Activated CD4-positive, alpha-beta T cell treated with anti-CD3 and anti-CD28 coated beads, Interleukin-10, Interleukin-2, amounts not matched to agents 100 ng/mL and 50 ng/mL, durations not matched to agents 16 hours and 8 hours (primary cell): ENCODE measurements at places on chromosomes 11 and 22.
A peak's percentile ranks its signal among the peaks of the same experiment; 100 is the strongest.

DNA sequence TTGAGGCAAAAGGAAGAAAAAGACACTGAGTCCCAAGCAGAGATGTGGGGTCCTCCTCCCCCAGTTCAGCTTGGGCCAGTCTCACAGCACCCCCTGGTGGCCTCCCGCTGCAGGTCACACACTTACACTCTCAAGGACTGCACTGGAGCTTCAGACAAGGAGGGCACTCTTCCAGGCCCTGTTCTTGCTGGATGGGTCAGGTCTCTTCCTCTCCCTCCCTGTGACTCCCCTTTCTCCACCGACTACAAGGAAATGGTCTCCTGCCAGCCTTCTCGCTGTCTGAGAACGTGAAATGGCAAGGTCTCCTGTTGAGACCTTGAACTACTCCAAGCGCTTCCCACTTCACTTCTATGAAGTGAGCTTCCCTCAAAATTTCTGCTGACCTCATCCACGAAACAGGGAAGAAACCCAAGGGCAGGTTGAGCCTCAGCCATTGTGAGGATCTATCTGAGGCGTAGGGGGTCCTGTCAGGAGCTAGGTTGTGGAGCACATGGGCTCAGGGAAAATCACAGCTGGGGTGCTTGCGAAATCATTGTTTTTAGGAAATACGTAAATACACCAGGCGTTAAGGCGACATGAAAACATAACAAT, 11.2 kb upstream of the IGLL1 start:
- peak; percentile 62 for DNase-seq

DNA sequence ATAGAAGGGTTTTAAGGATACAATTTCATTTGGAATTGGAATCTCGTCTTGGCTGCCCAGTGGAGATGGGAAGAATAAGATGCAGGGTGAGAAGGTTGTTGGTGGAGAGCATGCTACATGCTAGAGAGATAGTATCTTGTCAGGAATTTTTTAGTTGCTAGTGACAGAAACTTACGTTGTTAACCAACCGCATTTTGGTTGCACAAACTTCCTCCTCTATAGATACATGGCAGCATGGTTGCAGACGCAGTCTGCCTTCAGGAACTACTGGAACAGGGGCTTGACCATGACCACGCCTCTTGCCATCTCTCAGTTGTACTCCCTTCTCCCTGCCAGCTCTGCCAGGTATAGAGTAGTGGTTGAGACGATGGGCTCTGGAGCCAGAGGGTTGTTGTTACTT, 13.5 kb upstream of the CCDC90B start:
- DNase-seq: no peak

- DNase-seq: no peak
Observed at GRCh38 chr11:19651653-19652052, 61.0 kb upstream of the NAV2 start.

GRCh38 chr11:82845356-82846353, 54.6 kb downstream of the PRCP start:
- no peak for DNase-seq

DNA sequence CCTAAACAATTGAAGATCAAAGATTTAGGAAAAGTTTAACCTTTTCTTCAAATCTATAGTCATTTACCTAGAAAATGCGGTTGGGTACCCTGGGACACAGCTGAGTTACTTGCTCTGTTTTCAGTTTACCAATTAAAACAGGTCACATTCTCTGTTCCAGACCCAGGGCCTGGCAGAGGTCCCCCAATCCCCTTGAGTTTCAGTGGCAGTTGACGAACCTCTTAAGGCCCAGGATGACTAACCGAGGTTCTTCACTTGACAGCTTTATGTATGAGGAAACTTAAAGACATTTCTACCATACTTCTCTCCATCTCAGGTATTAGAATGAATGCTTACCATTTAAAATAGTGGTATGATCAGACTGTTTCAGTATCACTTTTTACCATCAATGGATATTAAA, 16.3 kb downstream of the LDHAL6A start:
- peak; percentile 80 for DNase-seq

DNA sequence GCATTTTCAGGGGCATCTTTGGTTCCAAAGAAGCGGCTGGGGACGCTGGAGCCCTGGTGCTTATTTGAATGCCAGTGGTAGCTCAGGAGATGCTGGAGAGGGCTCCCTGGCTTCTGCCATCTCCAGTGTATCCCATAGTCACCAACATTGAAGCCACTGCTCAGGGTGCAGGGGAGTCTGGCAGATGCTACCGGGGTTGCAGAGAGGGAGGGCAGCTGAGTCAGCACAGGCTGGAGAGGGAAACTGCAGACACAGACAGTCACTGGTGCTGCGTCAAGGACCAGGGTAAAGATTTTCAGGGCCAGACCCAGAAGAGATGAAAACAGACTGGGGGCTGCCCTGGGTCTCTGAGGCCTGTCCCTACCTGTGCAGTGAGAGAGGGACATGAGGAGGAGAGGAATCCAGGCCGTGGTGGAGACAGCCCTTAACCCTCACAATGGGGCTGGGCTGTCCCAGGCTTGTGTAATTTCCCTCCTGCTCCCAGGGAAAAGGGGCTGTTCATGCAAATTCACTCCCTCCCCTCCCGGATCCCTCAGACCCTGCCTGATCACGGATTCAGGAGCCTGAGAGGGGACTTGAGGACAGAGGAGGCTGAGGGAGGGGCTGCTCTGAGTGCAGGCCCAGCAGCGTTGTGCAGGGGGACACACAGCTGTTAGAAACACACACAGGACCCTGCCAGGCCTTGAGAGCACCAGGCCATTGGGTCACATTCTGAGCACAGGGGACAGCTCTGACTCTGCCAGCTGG, 126.9 kb upstream of the GRK3 start:
- no peak for DNase-seq

DNA sequence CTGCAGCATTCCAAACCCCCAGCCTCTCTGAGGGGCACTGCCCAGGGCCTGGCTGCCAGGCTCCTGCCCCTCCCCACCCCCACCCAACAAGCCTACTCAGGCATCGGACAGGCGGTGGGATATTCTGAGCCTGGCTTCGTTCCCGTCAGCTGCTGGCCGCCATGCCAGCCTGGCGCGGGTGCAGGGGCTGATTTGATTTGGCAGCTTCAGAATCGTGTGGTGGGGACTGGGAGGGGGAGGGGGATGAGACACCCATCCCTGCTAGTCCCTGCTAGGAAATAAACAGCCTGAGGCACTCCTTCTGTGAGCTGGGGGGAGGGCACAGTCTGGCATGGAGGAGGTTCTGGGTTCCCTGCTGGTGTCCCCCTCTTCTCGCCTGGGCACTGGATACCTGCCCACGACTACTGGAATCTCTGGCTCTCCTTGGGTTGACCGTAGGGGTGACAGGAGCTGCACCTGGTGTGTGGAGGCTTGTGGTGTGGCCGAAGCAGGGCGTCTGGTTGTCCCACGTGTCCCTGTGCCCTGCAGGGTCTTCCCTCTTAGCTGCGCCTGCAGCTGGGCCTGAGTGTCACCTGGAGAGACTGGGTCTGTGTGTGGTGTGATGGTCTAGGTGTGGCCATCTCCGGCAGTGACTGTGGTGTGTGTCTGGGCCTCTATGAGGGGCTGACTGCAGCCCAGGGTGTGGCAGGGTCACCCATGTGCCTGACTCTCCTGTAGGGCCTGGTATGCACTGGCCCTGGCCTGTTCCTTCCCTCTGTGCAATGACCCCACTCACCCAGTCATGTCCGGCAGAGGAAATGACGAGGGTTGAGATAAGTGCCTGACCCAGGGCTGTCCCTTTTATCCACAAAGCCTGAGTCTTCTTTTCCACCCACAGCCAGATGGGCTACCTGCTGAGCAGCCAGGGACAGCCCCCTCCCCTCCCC, 42.2 kb downstream of the PDE2A start:
- no peak for DNase-seq

GRCh38 chr22:48711669-48712068, 1116.0 kb downstream of the BRD1 start:
- no peak for DNase-seq

GRCh38 chr11:109731451-109731850, 309.5 kb downstream of the C11orf87 start:
- no peak for DNase-seq

DNA sequence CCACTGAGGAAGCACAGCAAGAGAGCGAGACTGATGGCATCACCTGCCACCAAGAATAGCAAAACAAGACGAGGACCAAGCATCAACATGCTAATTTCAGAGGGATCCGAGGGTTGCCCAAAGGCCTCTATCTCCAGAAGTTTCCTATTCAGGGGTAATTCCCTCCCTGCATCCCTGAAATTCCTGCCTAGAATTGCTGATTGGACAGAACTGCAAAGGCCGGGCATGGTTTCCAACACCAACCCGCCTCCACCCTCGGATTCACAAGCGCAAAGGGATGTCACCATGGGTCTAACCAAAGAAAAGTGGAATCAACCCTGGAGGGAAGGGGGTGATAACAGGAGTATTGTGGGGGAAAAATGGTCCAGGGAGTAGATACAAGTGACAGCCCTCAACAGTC, 28.3 kb upstream of the ETS1 start:
- DNase-seq: no peak

DNA sequence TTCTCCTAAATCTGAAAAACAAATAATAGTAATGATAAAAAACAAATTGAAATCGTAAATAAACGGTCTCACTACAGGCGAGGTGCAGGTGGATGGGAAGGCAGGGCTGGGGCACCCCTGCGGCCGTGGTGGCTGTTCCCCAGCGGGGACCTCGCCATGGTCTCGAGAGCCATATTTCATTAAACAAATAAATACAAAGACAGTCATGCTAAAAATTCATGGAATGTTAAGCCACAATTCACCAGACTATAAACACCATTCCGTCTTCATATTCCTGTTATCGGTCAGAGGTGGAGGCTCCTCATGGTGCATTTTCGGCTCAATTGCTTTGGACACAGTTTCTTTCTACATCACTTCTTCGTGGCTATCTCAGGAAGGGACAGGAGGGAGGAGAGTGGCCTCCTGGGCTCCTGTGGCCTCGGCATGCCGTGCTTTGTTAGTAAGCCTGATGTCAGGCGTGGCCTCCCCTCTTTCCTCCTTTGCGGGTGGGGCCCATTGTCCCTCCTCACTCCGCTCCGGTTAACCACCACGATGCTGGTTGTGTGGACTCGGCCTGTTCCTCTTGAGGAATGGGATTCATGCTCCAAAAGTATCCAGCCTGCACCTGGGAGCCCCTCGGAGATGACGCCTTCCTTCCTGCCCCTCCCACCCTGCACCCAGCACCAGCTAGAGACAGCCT, 16.1 kb upstream of the BRSK2 start:
- no peak for DNase-seq

GRCh38 chr11:75667831-75668450, 897 bp downstream of the MAP6 start:
- DNase-seq: peak; percentile 37

DNA sequence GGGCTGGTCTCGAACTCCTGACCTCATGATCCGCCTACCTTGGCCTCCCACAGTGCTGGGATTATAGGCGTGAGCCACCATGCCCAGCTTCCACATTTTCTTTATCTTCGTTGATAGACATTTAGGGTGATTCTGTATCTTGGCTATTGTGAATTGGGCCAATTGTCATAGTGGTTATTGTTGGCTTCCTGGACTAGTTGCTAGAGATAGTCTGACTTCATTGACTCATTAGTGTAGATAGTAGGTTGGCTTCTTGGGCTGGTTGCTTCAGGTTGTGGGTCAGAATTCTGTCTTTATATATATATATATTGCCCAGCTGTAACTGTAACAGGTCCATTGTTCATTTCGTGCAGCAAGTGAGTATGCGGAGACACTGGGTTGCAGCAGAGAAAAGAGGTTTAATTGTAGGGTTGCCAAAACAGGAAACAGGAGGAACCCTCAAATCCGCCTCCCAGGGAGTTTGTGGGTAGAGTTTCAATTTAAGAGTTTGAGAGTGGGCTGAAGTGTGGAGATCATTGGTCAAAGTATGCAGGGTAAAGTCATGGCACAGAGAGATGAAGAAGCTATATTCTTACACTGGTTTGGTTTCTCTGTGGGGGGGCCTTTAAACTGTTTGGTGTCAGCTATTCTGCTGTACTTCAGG, 22.0 kb downstream of the ATG13 start:
- DNase-seq: no peak

DNA sequence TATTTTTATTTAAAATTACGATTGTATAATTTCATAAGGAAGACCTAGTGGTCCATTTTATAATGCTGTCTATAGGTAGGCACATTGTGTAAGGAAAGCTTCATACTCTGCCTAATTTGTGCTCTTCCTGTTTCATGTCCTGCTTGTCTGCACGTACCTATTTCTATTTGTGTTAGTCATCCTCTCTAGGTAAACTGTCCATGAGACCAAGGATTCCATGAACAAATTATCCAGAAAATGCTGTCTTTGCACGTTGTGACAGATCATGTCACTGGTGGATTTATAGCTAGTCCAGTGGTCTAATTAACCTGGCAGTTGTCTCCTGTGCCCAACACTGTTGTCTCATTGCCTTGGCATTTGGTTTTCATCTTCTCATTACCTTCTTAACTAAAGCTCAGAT, 44.7 kb downstream of the DNAJC24 start:
- DNase-seq: no peak

DNA sequence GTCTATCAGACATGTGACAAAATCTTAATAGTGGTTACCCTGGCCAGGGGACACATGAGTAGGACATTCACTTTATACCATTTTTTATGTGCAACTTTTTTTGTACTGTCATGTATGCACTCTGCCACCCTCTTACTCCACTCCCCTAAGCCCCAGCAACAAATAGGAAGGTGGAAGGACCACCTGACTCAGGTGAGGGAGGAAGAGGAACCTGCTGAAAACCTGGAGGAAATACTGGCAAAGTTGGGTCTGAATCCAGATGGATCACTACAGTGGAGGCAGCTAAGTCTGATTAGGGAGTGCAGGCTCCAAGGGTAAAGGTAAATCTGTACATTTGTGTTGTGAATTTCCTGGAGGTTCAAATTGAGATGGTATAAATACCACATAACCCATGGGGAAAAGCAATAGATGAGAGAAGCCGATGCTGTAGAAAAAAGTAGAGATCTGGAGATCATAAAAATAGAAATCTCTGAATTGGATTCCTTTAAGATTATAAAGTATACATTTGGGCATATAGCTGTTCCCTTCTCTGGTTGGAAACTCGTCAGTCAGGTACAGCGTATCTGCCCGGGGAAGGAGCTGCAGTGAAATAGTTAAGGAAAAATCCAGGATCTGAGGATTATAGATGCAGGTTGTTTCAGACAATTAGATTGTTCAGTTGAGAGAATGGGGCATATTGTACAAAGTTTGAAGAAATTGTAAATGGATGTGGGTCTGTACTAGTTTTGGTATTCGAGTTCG, 52.2 kb upstream of the OR9Q1 start:
- no peak for DNase-seq

DNA sequence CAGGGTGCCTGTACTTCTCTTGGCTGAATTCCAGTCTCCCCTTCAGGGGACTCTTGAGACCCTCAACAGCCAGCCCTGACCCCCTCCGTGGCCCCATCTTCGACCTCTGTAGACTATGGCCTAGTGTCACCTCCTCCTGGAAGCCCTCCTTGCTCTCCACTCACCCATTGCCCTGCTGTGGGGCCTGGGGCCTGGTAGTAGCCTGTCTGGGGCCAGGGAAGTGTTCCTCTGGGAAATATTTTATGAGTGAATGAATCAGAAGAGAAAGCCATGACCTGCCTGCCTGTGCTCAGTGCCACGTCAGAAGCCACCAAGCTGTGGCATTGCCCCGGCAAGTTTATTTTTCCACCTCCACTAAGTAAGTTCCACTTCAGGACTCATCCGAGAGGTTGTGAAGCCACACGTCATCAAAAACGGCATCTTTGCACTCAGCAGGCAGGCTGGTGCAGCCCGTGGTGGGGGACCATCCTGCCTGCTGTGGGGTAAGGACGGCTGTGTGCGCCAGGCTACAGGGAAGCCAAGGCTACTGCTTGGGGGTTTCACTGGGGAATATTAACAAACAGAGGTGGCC, 59.6 kb upstream of the PPARA start:
- no peak for DNase-seq
